CD4-positive, alpha-beta T cell (primary cell): ENCODE measurements at places on chromosomes 7 and 10.

DNA sequence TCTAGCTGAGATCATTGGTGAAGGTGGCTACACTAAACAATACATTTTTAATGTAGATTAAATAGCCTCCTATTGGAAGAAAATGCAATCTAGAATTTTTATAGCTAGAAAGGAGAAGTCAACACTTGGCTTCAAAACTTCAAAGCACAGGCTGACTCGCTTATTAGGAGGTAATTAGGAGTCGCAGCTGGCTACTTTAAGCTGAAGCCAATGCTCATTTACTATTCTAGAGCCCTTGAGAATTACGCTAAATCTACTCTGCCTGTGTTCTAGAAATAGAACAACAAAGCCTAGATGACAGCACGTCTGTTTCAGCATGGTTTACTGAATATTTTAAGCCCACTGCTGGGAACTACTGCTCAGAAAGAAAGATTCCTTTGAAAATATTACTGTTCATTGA is 101.6 kb upstream of the EEPD1 start:
- no peak for DNase-seq
- no peaks in the 10 kb centered on the region for H3K27me3 ChIP-seq
- no peak overlapping the region for H3K27ac ChIP-seq
- H3K36me3 ChIP-seq: no peaks in the 10 kb centered on the region
- peaks cover 4% of the 10 kb centered on the region for H3K4me1 ChIP-seq
- no peak overlapping the region for H3K4me3 ChIP-seq

GRCh38 chr7:121101621-121102020 is 113.1 kb downstream of the CPED1 start:
- no peaks in the 10 kb centered on the region for H3K36me3 ChIP-seq
- no peaks in the 10 kb centered on the region for H3K4me1 ChIP-seq
- no peaks in the 10 kb centered on the region for H3K27me3 ChIP-seq
- DNase-seq: no peak
- no peak overlapping the region for H3K27ac ChIP-seq

GRCh38 chr10:71300555-71301370 is 18.3 kb upstream of the SLC29A3 start:
- no peak overlapping the region for H3K4me3 ChIP-seq
- DNase-seq: no peak
- no peak overlapping the region for H3K27ac ChIP-seq
- no peaks in the 10 kb centered on the region for H3K36me3 ChIP-seq

- H3K27ac ChIP-seq: no peak overlapping the region
- no peak for DNase-seq
- H3K27me3 ChIP-seq: no peaks in the 10 kb centered on the region
- H3K4me3 ChIP-seq: no peak overlapping the region
- peaks cover 13% of the 10 kb centered on the region for H3K36me3 ChIP-seq
- H3K4me1 ChIP-seq: no peaks in the 10 kb centered on the region
These were observed 136.6 kb downstream of the LRRC4 start for GRCh38 chr7:127894588-127894987.

DNA sequence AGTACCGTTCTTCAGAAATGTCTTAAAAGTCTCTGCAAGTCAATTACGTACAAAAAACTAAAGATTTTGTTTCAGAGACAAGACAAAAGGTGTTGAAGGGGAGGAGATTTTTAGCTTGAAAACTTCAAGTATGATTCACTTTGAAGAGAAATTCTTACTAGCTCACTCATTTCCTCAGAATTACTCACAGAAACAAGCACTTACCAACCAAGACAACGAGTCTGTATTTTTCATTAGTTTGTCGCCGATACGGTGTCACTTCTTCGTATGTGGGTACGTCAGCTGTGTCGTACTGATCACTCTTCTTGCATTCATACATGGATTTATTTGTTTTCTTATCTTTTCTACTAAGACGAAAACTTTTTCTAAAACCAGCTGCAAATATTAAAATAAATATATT is 90.6 kb upstream of the ODAD2 start:
- peaks cover 37% of the 10 kb centered on the region for H3K36me3 ChIP-seq
- DNase-seq: no peak
- no peaks in the 10 kb centered on the region for H3K4me1 ChIP-seq

- H3K27ac ChIP-seq: no peak overlapping the region
- no peaks in the 10 kb centered on the region for H3K36me3 ChIP-seq
- H3K4me3 ChIP-seq: no peak overlapping the region
- no peak for DNase-seq
- H3K4me1 ChIP-seq: no peaks in the 10 kb centered on the region
These were observed 18.9 kb upstream of the OPN4 start for GRCh38 chr10:86635402-86635801.

- no peak overlapping the region for H3K27ac ChIP-seq
- no peak for DNase-seq
- no peaks in the 10 kb centered on the region for H3K27me3 ChIP-seq
- no peak overlapping the region for H3K4me3 ChIP-seq
- no peaks in the 10 kb centered on the region for H3K4me1 ChIP-seq
- no peaks in the 10 kb centered on the region for H3K36me3 ChIP-seq
These were observed 50.5 kb upstream of the FOXK1 start for GRCh38 chr7:4631380-4632179.

DNA sequence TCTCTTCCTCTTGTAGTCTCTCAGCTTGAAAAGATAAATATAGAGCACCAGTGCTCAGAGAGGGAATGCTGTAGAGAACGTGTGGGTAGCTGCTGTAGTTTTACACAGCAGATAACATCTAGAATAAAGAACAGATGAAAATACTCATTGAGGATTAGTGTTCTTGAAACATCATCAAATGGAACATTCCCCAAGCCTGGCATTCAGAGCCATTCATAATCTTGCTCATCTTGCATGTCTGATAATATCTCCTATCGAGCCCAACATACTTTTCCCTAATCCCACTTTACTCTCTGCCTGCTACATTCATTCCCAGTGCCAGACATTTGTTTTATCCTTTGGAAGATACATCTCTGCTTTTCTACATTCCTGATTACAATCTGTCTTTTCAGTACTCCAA is 35.2 kb downstream of the MCU start:
- no peaks in the 10 kb centered on the region for H3K27me3 ChIP-seq
- no peaks in the 10 kb centered on the region for H3K36me3 ChIP-seq
- no peak overlapping the region for H3K4me3 ChIP-seq
- H3K27ac ChIP-seq: no peak overlapping the region

- H3K4me1 ChIP-seq: no peaks in the 10 kb centered on the region
- H3K36me3 ChIP-seq: no peaks in the 10 kb centered on the region
- no peak for DNase-seq
- no peaks in the 10 kb centered on the region for H3K27me3 ChIP-seq
These were observed 62.7 kb downstream of the USP6NL start for GRCh38 chr10:11548768-11549099.

- no peaks in the 10 kb centered on the region for H3K36me3 ChIP-seq
- no peaks in the 10 kb centered on the region for H3K4me1 ChIP-seq
- DNase-seq: no peak
- H3K4me3 ChIP-seq: no peak overlapping the region
- H3K27me3 ChIP-seq: no peaks in the 10 kb centered on the region
These were observed 2.9 kb downstream of the PPP1R3A start for GRCh38 chr7:113915956-113916355.

DNA sequence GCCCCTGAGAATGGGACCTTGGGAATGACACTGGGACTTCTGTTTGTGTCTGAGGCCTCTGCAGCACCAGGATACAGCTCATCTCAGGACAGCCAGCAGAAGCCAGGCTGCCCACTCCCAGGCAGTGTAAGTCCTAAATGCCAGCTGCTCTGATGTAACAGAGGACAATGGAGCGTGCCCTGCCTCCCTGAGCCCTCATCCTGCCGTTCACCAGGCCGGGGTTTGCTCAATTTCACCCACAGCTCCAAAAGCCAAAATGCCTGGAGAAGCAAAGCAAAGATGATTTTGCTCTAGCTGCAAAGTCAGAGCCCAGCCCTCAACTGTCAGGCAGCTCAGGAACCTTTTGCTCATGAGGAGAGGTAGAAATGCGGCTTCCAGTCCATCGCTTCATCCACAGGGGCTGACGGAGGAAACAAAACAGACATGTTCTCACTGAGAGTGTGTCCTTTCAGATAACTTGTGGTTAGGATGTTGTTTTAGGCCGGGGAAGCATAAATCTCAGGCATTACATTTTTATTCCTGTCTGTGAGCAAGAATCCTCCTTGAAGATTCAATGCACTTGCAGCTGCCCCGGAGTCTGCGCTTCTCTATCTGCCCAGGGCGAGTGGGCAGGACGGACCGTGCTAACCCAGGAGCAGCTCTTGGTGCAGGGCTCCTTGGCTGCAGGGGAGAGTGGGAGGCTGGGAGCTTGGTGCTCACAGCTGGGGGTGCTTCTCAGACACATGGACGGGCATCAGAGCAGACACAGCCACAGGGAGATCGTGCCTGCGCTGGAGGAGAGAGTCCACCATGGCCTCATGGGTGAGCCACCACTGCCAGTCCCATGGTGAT is 83.2 kb upstream of the CHST15 start:
- H3K4me1 ChIP-seq: no peaks in the 10 kb centered on the region
- no peaks in the 10 kb centered on the region for H3K36me3 ChIP-seq
- H3K27ac ChIP-seq: no peak overlapping the region
- no peaks in the 10 kb centered on the region for H3K27me3 ChIP-seq
- no peak for DNase-seq
- H3K4me3 ChIP-seq: no peak overlapping the region

GRCh38 chr7:7790041-7790741 is 71.8 kb upstream of the RPA3 start:
- H3K27me3 ChIP-seq: no peaks in the 10 kb centered on the region
- no peak for DNase-seq
- H3K36me3 ChIP-seq: peaks cover 10% of the 10 kb centered on the region
- no peaks in the 10 kb centered on the region for H3K4me1 ChIP-seq
- H3K27ac ChIP-seq: no peak overlapping the region

DNA sequence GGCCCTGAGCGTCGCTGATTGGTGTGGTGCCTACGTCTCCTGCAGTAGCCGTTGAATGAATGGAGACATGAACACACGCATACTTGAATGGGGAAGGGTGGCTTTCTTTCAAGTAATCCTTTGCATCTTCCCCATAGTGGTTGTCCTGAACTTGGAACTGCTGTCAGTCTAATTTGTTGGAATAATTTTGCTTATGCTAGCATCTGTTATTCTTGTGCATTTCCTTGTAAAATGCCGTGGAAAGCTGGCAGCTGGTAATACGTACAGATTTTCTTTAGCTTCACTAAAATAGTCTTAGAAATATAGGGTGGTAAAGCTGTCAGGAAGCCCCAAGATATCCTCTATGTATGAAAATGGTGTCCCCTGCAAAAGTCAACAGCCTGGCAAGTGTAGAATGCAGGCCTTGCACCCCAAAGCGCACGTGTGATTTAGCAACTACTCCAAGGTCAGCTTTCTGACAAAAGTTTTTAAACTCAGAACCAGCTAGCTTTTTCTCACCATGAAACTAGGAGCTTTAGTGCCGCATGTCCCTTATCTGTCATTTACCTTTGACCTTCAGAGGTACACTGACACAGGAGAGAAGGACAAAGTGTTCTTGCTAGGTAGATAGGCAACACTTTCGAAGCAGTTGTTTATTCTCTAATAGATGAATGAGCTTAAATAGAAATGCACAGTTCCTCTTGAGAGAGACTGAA is 70.8 kb downstream of the RBM33 start:
- no peak overlapping the region for H3K27ac ChIP-seq
- no peaks in the 10 kb centered on the region for H3K27me3 ChIP-seq
- DNase-seq: no peak
- H3K4me1 ChIP-seq: peaks cover 6% of the 10 kb centered on the region
- no peak overlapping the region for H3K4me3 ChIP-seq

DNA sequence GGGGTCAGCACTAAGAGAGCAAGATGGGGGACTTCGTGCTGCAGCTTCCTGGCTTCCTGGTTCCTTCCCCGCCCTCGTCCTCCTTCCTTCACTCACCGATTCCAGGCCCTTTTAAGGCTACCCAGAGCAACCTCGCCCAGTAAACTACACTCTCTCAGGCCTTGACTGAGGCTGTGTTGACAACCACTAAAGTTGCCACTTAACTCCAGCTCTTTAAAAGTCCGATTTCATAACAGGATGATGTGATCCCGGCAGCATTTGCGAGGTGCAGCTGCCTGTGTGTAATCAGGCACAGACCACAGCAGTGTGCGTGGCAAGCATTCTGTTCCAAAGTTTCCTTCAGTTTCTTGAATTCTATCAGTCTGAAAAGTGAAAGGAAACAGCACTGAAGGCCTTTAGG is 110.6 kb downstream of the RAB11FIP2 start:
- H3K4me1 ChIP-seq: no peaks in the 10 kb centered on the region
- H3K36me3 ChIP-seq: no peaks in the 10 kb centered on the region
- no peak overlapping the region for H3K4me3 ChIP-seq
- no peak for DNase-seq

DNA sequence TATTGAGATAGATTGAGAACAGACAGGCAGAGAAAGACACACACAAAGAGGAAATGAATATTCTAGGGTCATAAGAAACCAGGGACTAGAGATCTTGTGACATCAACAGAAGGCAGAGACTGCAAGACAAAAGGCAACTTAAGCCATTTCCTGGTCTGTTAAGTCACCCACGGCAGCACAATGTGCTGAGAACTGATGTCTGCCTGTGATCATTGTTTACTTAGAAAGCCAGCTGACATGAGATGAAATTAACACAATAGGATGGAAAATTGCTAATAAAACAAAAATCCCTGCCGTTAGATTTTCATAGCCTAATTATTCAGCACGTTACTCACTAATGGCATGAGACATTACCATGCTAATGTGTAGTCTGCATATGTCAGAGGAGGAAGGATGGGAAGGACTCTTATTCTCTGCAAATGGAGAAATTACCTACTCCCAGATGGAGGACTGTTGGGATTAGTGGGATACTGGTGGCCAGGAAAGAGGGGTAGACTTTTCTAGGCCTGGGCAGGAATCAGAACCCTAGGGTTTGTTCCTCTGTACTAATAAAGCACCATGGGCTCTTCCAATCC is 191.3 kb upstream of the PODXL start:
- no peak overlapping the region for H3K4me3 ChIP-seq
- H3K4me1 ChIP-seq: no peaks in the 10 kb centered on the region
